RKO (cell line): ENCODE measurements at places on chromosomes 7 and 10.
A peak's percentile ranks its signal among the peaks of the same experiment; 100 is the strongest.

DNA sequence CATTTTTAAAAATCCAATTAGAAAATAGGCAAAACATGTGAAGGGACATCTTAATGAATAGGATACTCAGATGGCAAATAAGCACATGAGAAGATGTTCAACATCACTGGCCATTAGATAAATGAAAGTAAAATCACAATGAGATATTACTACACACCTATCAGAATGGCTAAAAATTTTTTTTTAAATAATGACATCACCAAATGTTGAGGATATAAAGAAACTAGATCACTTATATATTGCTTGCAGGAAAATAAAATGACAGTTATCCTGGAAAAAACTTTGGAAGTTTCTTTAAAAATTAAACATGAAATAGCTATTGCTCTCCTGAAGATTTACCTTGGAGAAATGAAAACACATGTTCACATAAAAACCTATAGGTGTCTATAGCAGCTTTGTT is 127.8 kb downstream of the ALOX5 start:
- no peak for DNase-seq

- peak; percentile 38 for DNase-seq
Measured at GRCh38 chr10:129030996-129031843, 435.8 kb upstream of the MGMT start.

DNA sequence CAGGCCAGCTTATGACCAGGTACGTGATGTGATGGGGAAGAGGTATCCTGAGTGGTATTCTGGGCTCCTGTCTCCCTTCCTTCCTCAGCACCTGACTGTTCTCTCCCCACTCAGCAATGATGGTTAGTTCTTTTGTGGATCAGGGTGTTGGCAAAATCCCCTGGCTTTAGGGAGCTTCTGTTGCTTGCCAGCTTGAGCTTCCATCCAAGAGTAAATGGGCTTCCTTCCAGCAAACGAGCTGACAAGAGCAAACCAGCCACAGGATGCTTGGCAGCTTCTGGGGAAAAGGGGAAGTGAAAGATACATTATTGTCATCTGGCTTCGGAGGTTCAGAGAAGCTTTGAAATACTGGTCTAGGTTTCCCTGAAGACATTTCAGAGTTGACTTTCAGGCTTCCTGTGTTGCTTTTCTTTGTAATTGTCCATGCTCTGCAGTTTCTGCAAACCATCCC is 5.2 kb downstream of the DUSP5 start:
- no peak for DNase-seq

DNA sequence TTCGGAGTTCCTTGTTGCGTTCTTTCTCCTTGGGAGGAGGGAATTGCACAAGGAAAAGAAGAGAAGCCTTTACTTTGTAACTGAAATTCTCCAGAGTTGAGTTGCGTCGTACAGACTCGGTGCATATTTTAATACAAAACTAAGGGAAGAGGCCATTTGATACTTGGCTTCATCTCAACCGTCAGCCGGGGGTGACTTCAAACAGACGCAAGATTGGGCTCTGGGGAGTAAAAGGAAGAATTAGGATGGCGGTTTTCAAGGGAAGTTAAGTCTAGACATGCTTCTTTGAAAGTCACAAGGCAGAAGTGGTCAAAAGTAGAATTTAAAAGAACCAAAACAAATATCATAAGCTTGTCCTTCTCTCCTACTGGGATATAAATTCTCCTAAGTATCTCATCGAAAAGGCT is 1.6 kb downstream of the PRR15 start:
- no peak for DNase-seq

- no peak for DNase-seq
Measured at GRCh38 chr10:118610577-118610976, 15.1 kb upstream of the PRLHR start.

DNA sequence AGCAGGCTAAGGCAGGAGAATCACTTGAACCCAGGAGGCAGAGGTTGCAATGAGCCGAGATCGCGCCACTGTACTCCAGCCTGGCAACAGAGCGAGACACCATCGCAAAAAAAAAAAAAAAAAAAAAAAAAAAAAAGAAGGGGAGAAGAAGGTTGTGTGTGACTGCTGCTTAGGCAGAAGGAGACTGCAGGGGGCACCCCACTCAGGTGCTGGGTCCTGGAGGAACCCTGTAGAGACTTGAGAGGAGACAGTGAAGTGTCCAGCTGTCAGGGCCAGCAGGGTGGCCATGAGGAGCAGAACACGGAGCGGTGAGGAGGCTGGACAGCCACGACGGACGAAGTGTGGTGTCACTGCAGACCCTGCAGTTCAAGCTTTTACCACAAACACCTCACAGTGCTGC is 99.0 kb upstream of the NMT2 start:
- no peak for DNase-seq

- DNase-seq: no peak
Measured at GRCh38 chr10:27774831-27775230, 29.2 kb upstream of the MKX start.

DNA sequence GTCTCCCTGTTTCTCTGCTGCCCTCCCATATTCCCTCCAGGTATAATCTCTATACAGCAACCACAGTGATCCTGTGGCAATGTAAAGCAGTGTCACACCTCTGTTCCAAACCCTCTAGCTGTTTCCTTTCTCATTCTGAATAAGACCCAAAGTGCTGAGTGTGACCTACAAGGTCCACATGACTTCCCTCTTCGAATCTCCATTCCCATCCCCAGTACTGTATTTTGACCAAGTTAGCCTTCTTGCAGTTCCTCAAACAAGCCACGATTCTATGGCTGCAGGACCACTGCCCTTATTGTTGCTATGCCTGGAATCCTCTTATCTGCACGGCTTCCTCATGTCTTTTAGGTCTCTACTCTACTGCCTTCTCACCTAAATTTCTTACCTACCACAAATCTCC is 291.9 kb downstream of the DOCK4 start:
- DNase-seq: no peak

- no peak for DNase-seq
Measured at GRCh38 chr7:22093001-22093400, 147.3 kb upstream of the CDCA7L start.

DNA sequence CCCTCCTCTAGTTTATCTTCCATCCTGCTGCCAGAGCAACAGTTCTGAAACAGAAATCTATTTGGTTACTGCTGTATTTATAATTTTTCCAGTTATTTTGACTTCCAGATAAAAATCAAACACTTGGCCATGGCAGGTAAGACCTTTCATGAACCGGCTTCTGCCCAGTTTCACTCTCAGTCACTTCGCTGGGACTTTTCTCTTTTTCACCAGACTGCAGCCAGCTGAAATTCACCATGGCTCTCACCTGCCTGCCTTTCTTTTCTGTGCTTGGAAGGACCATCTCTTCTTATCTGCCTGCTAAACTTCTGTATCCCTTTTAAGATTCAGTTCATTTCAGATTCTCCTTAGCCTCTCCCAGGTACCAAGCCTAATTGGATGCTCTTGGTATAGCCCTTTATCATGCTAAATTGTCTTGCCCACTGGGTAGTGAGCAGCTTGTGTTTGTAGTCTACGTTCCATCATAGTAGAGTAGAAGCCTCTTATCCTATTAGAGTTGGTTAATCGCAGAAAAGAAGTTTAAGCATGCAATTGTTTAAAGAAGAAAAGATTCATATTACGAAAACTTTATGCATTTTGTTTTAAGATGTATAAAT is 71.7 kb downstream of the TAF3 start:
- no peak for DNase-seq

DNA sequence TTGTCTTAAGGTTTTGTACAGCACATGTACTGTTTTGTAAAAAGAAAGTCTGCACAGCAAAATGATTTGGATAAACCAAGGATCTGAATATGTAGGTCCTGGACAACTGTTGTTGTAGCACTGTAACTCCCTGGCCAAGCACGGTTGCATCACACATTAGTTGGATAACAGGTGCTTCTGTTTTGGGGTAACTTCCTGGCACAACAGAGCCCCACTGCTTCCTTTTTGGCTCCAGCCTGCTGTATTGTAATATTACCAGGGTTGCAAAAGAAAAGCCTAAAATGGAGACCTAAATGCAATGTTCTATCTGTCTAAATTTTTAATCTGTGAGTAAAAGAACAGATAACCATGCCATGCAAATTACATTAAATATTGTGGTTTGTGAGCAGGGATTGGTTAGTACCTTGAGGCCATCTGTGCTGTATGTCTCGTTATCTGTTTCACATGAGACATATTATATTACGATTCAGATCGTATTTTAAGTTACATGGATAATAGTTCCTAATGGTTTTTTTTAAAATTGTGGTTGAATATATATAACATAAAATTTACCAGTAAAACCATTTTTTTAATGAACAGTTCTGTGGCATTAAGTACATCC is 27.5 kb upstream of the WAC start:
- DNase-seq: no peak

GRCh38 chr10:98463976-98464754 is 17.4 kb upstream of the HPS1 start:
- DNase-seq: no peak

GRCh38 chr7:100719523-100720278 is 567 bp upstream of the EPO start:
- no peak for DNase-seq

GRCh38 chr7:106731187-106731586 is 70.2 kb upstream of the CCDC71L start:
- no peak for DNase-seq

DNA sequence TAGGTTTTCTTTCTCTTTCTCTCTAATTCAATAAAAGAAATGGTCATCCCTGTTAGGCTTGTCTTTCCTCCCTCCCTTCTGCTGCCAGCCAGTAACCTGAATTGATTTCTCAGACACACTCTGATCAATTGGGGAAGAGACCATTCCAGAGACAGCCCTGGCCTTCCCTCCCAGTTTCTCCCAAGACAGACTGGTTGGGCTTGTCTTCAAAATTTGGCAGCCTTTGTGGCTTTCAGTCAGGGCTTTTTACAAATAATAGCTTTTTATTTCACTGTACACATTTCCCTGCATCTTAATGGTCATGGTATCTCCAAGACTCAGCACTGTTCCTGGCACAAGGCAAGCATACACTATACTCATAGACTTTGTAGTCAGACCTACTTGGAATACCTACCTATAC is 33.9 kb downstream of the BCAP29 start:
- no peak for DNase-seq

DNA sequence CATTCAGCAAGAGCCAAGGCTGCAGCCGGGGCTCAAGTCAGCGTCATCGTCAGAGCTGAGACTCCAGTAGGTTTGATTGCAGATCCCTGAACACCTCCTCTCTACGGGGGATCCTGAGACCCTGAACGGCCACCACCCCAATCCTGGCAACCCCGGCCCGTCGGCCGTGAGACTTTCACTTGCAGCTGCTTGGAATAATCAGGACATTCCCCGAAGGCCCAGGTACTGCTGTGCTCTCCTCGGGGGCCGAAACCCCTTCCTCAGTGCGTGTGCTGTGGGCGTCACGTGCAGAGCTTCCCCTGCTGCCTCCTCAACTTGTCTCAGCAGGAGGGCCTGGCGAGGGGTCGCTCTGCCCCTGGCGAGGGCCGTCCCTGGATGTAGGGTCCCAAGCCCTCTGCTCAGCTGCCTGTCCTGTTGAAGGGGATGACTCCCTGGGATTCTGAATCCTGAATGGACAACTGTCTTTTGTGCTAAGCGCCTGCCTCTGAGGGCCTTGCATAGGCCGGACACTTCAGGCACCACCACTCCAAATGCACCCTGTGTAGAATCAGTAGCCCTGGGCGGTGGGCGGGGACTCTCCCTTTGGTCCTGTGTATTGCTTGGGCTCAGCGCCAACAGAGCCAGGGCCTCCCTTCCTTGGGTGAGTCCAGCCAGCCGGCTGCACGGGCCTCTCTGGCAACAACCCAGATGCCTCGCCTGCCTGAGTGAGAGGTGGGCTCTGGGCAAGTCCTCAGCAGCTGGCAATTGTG is 63.8 kb upstream of the EBF3 start:
- no peak for DNase-seq

GRCh38 chr7:42219447-42219846 is 17.6 kb downstream of the GLI3 start:
- DNase-seq: no peak

- no peak for DNase-seq
Measured at GRCh38 chr7:39697483-39697882, 74.1 kb downstream of the RALA start.

DNA sequence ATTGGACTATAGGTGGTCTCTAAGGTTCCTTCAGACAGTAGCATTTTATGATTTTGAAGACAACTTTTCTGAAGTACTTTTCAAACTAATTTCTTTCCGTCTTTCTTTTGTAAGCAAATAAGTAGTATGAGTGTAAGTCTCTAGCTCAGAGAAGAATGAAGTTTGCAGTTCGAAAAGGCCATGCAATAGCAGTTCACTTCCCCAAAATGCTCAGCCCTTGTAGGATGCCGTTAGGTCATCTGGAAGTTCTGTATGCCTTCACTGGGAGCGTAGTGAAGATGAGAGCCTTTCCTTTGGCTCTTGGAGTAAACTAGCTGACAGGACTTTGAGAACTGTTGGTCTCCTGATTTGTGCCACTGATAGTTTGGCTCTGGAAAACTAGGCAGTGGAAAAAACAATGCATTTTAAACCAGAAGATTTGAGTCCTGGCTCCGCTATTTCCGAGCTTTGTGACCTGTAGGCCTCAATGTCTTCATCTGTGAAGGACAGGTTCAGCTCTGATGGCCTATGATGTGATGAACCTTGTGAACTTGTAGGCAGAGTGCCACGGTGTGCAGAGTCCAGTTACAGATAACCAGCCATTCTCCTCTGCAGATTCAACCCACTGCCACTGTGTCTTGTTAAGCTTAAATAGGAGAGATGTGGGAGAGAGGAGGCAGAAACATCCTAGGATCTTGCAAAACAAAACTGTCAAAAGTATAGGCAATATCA is 18.8 kb downstream of the SGPL1 start:
- DNase-seq: no peak

DNA sequence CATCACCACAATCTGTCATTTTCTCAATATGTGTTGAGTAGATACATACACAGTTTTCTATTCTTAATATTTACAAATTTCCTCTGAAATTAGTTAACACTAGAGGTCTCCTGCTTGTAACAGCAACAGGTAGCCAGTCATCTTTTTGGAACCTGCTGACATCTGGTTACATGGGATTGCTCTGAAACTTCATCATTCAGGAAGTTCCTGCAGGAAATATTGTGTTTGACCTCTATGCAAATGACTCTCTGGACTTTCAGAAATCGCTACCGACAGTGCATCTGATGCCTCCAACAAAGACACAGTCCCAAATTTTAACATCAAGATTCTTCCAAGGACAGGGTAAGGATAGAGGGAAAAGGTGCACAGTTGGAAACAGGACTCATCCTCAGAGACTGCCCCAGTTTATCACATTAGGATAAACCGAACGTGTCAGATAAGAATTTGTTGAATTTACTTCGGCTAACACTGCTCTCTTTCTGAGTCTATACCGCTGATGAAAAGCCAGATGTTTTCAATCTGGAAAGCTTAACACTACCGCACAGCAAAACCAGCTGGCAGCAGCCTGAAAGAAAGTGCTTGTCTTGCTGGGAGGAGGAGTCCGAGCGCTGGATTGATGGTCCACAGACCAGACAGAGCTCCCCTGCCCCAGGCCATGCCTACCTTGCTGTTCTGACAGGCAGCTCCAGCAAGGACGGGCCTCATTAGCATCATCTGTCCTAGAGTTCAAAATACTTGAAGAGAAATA is 633.4 kb downstream of the PARD3 start:
- no peak for DNase-seq

- no peak for DNase-seq
Measured at GRCh38 chr7:90552521-90552920, 43.6 kb upstream of the CDK14 start.

GRCh38 chr7:29968683-29969395 is 20.8 kb downstream of the SCRN1 start:
- peak; percentile 28 for DNase-seq

- no peak for DNase-seq
Measured at GRCh38 chr7:25786936-25787335, 365.1 kb upstream of the NFE2L3 start.
